ENCODE measurements at places on chromosomes 6 and 20. TPM values are rescaled to one million over a fixed set of nuclear protein-coding genes. Genes with fewer than 3 reads are reported as not detected.

The HTR1B gene
- total RNA-seq: 0.33 TPM

GRCh38 chr6:132520953-132521352 lies 8.0 kb upstream of the STX7 start:
- no peak for DNase-seq

DNA sequence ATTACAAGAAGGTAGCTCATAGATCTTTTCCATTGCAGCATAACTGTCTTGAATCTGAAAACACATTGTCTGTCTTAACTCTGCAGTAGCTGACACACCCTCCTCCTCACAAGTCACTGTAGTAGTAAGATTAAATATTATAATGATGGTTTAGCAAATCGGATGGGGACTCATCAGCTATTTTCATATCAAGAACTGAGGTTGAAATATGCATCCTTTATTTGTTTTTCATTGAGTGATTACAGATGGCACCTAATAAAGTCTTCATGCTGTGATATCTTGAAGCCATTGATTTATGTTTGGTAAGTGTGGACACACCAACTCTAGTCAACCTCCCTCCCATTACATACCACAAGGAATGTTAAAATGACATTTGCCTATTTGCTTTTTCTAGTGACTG lies 267.4 kb upstream of the TAB2 start:
- no peak for DNase-seq

DNA sequence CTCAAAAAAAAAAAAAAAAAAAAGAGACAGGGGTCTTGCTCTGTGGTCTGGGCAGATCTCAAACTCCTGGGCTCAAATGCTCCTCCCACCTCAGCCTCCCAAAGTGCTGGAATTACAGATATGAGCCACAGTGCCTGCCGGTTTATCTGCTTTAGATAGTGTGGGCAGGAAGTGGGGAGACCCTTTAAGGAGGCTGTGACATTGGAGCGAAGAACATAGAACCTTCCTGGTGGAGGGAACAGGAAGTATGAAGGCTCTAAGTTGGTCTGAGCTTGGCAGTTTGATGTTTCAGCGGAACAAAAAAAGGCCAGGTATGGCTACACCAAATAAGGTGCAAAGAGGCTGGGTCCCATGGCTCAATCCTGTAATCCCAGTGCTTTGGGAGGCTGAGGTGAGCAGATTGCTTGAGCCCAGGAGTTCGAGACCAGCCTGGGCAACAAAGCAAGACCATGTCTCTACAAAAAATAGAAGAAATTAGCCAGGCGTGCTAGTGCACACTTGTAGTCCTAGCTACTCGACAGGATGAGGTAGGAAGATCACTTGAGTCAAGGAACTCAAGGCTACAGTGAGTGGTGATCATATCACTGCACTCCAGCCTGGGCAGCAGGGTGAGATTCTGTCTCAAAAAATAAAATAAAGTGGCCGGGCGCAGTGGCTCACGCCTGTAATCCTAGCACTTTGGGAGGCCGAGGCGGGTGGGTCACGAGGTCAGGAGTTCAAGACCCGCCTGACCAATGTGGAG lies 8.7 kb upstream of the ZMYND8 start:
- DNase-seq: no peak

GRCh38 chr6:95274686-95275235 lies 302.6 kb upstream of the MANEA start:
- DNase-seq: no peak

- no peak for DNase-seq
These were observed 177.7 kb downstream of the BTBD3 start for GRCh38 chr20:12095180-12095920.
